HFFc6 (cell line): ENCODE measurements at places on chromosomes 16 and 17. TPM values are rescaled to one million over a fixed set of nuclear protein-coding genes. Genes with fewer than 3 reads are reported as not detected.

- no peak for DNase-seq
Observed at GRCh38 chr16:69607674-69608073, 41.9 kb downstream of the NFAT5 start.

DNA sequence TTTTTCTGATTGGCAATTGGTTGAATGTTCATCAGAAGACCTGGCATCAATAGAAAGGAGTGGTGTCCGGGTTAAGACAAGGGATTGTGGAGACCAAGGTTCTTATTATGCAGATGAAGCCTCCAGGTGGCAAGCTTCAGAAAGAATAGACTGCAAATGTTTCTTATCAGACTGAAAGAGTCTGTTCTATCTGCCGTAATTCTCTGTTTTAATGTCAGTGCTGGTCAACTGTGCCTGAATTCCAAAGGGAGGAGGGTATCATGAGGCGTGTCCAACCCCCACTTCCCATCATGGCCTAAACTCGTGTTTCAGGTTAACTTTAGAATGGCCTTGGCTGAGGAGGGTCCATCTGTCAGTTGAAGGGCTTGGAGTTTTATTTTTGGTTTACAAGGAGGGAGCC, 60.4 kb upstream of the AKTIP start:
- DNase-seq: no peak

DNA sequence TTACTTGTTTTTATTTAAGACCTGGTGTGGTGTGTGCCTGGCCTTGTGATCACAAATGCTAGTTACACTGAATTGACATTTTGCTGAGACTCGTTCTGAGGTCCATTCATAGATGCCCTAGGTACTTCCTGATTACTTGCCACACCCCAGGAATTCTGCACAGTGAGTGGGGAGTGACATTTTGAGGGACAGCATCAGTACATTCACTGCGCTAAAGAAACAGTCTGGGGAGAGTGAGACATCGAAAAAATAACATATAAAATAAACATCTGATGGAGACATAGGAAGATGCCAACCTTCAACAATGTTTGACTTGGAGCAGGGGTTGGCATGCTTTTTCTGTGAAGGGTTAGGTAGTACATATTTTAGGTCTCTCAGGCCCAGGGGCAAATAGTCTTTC, 30.4 kb downstream of the ABCC1 start:
- DNase-seq: no peak

Gene PRSS36
- total RNA-seq: 0.39 to 0.74 TPM (median 0.43 TPM) in 3 replicates

- DNase-seq: no peak
Observed at GRCh38 chr16:66360624-66361324, 5.7 kb upstream of the CDH5 start.

DNA sequence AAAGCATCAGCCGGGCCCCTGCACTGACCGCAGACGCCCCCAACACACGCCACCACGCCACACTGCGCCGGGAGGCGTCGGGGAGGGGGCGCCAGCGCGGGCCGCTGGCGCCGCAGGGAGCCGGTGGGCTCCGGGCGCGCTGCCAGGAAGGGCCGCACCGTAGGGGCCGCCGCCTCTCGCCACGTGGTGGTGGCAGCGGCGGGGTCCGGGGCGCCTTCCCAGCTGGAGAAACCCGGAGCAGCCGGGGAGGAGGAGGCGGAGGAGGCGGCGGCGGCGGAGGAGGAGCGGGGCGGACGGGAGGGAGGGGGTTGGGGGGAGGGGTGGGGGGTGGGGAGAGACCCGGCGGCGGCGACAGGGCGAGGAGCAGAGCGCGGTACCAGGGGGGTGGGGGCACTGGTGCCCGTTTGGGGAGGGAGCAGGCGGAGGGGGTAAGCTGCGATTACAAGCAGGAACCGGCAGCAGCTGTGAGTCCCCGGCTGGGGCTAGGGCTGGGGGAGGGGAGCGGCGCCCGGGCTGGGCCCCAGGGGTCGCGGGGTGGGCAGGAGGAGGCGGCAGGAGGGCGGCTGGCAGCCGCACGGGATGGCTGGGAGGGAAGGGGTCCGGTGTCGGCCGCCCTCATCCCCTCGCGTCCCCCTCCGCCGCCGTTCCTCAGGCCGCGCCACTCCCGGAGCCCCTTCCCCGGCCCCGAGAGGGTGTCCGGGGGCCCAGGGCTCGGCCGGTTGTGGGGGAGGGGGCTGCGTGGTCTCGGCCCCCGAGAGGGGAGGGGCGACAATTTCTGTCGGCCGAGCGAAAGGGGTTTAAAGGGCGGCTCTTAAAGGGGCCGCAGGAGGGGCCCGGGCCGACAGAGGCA, at the start of gene TBKBP1:
Gene TBKBP1 (plus strand): TSS at position 431 of the 850 bp plus-strand sequence. CDS start 1,952 bp downstream, outside the sequence.
- no peak for DNase-seq

- DNase-seq: peak; percentile 62
Observed at GRCh38 chr17:30600060-30600829, 123.0 kb downstream of the GOSR1 start.

GRCh38 chr16:50252874-50253513, 13.4 kb upstream of the ADCY7 start:
- no peak for DNase-seq
